ENCODE measurements at places on chromosomes 13 and 19.

DNA sequence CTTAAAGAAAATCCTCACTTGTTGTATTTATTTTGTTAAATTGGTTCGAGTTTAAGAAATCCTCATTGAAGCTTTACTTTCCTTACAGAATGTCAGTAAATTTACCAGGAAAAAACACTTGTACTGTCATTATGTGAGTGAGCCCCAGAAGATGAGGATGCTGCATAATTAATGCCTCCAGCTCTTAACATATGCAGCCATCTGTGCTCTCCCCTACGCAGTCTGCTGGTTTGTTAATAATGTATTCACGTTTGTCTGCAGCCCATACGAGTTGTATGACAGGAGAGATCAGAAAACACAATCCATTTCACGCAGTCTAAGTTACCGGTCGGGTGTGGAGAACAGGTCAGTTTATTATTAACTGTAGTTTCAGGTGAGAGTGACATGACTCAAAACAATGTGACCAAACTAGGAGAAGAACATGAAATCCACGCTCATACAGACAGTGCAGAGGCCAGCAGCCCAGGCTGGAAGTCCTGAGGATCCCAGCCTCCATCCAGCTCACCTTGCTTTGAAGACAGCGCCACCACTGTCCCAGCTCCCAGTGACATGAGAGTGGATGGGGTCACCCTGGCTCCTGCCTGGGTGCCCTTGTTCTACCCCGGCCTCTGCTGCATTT lies 19.8 kb upstream of the ATP11A start:
- no peak for DNase-seq

DNA sequence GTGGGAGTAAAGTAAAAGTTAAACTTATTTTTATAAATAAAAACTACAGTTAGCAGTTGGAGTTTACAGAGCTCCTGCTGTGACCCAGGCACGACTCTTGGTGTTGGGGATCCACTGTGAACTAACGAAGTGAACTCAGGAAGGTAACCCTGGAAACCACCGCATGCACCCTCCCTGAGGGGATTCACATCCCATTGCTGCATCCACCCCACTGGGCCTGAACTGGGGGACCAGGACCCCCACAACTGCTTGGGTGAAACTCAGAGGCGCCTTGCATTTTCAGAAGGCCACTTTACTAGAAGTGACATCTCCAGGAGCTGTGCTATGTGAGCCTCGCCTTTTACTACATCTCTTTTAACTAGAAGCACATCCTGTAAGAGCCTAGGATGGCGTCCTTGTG lies 166.4 kb downstream of the TEX29 start:
- DNase-seq, result no peak

DNA sequence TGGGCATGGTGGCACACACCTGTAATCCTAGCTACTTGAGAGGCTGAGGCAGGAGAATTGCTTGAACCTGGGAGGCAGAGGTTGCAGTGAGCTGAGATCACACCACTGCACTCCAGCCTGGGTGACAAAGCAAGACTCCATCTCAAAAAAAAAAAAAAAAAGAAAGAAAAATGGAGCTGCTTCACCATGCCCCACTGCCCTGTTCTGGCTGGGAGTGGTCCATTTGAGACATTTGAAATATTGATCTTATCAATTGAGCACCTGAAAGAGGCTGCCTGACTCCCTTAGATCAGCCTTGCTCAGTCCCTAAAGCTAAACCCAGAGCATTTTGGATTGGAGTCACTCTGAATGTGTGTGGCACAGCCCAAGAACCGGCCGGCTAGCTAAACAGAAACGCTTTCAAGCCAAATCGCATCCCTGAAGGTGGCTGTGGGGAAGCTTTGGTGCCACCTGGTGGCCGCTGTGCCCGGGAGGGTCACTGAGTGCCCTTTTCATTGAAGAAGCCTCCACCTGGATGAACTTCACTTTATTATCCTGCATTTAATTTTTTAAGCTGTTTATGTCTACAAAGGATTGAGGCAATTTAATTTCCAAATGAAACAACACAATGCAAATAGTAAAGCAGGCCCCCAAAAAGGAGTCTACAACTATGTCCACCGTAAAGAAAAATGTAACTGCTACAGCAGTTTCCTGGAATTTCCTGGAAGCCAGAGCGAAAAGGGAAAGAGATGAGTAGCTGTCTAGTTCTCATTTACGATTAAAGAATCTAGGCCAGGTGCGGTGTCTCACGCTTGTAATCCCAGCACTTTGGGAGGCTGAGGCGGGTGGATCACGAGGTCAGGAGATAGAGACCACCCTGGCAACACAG lies 53.1 kb upstream of the SERPINE3 start:
- DNase-seq, result peak; percentile 85

GRCh38 chr19:2449019-2449418 lies 7.7 kb downstream of the LMNB2 start:
- no peak for DNase-seq

- DNase-seq, result no peak
Observed at GRCh38 chr19:34155686-34156085, 16.6 kb upstream of the LSM14A start.

DNA sequence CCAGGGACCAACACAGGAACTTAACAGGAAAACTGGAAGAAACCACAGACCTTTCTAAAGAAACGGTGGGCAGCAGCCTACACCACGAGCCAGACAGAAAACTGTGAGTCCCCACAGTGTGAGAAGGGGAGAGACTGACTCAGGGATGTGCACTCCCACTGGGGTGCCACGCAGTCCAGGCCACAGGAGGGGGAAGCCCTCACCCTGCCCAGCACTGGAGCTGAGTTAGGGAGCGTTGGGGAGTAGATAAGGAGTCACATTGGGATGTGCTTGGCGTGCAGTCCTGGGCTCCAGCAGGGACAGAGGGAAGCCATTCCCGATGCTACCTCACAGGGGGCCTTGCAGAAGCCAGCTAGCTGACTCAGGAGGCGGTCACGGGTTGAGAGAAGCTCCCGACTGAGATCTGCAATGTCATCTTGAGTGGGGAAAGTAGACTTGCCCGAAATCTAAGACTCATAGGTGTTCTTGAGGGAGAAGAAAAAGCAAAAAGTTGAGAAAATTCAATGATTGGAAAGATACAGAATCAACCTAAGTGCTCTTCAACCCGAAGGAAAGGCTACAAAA lies 17.3 kb downstream of the SIGLEC8 start:
- DNase-seq, result peak; percentile 51

- no peak for DNase-seq
Observed at GRCh38 chr13:42068886-42069285, 20.4 kb downstream of the DGKH start.

GRCh38 chr13:60019119-60019993 lies 144.4 kb downstream of the DIAPH3 start:
- no peak for DNase-seq

GRCh38 chr19:40442328-40443130 lies 1.6 kb downstream of the SERTAD3 start:
- DNase-seq, result no peak

DNA sequence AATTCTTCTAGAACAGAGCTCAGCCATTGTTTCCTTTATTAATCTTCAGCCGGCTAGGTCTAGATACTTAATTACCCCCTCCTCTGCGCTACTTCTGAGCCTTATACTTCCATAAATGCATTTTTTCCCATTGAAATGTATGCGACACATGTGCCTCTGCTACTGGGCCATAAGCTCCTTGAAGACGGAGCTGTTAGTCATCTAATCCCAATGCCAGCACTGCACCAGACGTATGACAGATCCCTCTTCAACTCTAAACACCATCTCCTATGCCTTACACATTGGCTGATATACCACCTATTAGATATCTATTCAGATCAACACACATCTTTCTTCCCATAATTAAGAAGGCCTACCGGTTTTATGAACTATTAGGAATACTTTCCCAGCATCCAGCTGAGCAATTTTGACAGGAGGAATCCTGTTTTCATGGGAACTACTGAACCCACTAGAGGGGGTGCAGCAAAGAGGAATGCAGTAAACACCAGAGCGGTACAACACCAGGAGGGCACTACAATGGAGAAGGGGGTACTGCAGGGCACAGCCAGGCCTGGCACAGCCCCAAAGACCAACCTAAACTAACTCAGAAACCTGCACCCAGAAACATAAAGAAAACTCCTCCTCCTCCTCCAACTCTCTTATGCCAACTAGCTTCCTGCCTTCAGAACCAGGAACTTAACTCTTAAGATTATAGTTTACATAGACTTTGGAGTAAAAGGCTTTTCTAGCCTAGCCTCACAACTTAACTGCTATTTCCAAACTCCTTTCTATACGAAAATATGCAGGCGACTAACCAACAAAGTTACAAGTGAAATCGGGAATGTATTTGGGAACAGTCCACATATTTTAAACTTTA lies 18.7 kb downstream of the STK24 start:
- no peak for DNase-seq

DNA sequence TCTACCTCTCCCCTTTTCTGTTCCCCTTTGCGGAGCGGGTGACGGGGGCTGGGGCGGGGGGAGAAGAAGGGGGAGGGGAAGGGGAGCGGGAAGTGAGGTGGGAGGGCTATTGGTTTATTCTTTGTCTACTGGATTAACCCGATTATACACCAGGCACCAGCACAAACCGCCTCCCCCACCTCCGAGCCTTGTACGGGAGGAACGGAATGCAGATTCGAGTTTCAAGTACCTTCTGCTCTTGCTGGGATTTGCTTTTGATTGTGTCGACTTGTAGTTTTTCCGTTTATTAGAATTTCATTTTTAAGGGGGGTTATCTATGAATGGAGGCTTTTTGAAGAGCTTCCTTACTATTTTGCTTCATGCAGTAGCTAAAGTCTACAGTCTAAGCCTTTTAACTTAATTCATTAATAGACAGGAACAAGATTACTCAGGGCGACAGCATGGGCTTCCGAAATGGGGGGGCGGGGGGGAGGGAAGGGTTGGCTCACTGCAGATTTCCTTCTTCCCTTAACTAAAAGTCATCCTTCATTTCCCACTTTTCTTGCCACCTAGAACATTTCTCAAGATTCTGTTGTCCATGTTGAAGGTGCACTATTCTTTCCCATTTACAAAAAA lies 937 bp upstream of the SPRY2 start:
- DNase-seq, result no peak

GRCh38 chr19:38693380-38694223 lies 46.2 kb downstream of the ACTN4 start:
- DNase-seq, result peak; percentile 44

DNA sequence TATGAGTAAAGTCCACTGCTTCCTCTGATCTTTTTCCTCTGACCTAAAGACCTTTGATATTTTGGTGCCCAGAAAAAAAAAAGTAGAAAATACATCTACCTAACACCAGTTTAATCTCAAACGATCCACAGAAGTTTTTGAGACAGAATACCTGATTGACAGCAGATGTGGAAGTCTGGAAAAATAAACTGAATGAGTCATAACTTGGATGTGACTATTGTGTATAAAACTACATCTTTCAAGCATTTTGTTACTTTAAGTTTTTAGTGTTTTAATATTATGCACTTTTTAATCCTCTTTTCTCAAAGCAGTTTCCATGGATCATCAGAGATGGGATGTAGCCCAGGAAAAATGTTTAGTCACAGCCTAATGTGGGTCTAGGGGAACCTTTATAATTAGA lies 216.1 kb downstream of the SLITRK1 start:
- no peak for DNase-seq

DNA sequence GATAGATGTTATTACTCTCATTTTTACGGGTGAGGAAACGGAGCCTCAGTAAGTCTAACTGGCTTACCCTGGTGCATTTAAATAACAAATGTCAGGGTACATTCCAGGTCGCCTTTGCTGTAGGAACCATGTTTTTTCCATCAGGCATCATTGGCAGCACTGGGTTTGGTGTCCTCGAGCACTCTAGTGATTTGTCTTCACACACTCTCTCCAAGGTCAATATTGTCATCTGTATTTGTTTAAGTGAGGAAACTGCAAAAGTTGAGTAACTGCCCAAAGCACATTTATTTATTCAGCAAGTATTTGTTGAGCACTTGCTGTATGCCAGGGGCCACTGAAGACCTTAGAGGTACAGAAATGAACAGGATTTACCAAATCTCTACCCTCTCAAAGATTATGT lies 78.6 kb downstream of the DCT start:
- no peak for DNase-seq

DNA sequence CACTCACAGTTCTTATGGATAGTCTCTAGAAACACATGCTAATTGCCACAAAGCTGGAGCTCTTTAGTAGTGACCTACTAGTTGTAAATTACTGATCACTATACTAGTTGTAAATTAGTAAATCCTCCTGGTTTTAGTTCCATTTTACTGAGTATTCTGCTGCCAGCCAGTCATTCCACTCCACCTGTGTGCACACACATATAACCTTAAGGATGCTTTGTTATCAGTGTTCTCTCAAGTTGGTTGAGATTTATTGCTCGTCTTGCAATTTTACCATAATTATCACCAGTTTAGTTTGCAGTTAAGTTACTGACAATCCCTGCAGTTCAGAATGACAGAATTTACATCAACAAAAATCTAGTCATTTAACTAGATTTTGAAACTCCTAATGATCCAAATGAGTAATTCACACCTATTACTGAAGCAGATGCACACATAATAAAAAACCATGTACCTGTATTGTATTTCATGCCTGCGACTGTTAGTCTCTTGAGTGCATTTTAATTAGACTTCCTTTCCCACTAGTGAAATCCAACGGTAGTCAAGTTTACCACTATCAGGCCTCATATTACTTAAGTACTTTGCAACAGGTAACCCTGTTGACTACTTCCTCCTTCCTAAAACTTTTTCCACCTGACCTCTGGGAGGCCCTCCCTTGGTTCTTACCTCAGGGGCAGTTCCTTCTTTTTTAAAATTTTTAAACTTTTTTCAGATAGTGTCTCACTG lies 7.6 kb downstream of the TPT1 start:
- no peak for DNase-seq

- no peak for DNase-seq
Observed at GRCh38 chr13:108828086-108828815, 198.8 kb downstream of the MYO16 start.

DNA sequence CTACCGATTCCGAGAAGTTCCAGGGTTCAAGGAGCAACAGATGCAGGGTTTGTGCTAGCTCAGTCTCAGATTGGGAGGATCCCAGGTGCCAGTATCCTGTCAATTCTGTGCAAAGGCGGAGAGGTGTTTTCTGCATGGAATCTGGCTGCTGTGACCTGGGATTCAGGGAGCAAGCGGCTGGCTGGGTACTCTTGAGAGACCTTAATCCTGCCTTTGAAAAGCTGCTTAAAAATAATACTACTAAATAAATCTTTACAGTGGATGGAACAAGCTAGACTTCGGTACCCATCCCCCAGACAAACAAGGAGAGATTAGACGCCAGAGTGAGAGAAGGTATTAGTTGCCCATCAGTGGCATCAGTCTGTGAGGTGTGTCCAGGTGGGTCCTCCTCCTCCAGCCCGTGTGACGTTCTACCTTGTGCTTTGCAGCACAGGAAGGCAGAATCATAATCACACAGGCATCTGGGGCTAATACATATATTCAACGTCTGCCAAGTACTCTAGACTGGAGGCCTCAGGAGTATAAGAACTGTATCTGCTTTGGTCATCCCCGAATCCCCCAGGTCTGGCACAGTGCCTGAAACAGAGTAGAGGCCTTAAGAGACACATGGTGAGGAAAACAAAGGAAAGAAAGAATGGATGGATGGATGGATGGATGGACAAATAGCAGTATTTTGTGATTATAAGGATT lies 230.6 kb downstream of the ZNF536 start:
- no peak for DNase-seq

Data from activated naive CD8-positive, alpha-beta T cell treated with anti-CD3 and anti-CD28 coated beads, Interleukin-2, amount 10 ng/mL, durations not matched to agents 7 days and 5 days (primary cell).